ENCODE measurements at places on chromosomes 2 and 18.

DNA sequence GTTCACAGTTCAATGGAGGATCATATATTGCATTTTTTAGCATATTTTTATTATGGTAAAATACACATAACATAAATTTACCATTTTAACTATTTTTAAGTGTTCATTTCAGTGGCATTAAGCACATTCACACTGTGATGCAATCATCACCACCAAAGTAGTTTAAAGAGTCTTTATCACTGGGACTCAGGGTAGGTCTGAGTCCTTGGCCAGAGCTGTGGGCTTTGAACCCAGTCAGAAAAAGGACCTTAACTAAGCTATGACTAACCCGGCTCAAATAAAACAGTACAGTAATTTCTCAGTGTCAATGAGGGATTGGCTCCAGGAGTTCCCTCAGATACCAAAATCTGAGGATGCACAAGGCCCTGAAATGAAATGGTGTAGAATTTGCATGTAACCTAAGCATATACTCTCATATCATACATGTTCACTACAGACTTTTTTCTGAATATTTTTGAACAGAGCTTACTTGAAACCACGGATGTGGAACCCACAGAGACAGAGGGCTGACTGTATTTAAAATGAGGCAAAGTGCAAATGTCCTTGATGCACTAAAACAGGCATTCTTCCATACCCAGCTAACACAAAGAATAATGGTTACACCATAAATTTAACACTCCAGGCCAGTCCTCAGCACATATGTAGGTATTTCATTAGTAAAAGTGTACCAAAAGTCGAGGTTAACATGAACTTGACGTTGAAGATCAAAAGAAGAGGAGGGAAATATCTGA is 246.2 kb downstream of the LNPK start:
- DNase-seq = no peak

DNA sequence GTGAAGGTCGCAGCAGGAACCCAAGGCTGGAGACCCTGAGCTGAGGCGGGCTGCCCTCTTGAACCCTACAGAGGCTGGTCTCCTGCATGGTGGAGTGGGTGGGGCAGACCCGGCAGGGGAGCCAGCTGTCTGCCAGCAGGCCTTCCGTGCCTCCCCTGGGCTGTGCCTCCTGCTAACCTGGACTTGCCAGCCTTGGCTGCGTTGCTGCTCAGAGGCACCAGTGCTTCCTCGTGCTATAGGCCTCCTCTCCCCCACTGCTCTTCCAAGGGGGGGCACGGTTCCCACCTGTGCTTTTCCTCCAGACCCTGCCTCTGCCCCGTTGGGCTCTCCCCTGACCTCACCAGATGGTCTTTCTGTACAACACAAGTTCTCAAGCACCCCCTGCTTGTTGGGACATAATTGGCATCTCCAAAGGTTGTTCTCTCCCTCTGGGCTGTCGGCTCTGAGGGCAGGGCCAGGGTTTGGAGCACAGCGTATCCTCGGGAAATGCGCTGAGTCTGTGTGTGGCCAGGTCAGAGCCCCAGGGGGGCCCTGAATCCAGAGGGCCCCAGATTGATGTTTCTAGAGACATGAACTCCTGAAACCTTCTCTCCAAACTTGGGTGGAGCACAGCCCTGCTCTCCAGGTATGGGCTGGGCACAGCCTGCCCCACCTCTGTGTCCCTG is 6.7 kb downstream of the ARHGEF4 start:
- no peak for DNase-seq

- DNase-seq = no peak
Measured at GRCh38 chr2:234110219-234110618, 59.7 kb downstream of the SPP2 start.

DNA sequence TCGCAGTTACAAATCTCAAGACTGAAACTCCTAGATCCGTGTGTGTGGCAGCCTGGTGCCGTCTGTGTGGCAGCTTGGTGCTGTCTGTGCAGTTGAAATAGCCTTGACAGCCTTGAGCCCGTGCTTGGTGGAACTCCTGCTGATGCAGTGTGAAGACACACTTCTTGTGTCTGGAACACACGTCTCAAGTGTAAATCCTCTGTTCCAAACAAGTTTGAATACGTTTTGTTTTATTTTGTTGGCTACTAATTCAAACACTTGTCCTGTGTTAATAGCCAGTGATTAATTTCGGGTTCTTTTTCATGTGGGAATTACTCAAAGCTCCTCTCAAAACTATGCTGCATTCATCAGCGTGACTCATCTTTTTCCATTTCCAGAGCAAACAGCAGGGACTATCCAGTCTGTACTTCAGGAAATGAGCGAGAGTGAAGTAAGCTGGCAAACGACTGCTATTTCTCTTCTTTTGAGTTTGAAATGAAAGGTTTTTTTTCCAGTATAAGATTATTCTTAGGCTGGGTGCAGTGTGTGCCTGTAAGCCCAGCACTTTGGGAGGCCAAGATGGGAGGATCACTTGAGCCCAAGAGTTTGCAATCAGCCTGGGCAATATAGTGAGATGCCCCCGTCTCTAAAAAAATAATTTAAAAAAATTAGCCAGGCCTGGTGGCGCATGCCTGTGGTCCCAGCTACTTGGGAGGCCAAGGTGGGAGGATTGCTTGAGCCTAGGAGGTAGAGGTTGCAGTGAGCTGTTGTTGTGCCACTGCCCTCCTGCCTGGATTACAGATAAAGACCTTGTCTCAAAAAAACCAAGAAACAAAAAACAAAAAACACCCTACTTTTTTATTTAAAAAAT is 152.9 kb downstream of the SPP2 start:
- no peak for DNase-seq

- no peak for DNase-seq
Measured at GRCh38 chr18:49178321-49178720, 227.6 kb upstream of the SMAD7 start.

DNA sequence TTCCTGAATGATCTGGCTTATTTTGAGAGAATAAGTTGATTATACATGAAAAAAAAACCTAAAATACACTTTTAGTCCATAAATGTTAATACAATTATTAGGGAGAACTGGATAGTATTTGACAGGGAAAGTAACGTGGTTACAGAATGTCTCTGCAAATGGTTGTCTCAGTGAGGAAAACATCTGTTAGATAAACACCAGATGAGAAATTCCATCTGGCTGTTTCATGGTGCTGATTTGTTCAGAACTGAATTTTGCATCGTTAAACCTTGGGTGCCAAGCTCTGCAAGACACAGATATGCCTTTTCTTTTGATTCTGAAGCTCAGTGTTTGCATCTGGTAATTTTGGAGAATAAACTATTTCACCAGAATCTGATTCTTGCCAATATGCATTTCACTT is 90.4 kb downstream of the SCN3A start:
- DNase-seq = no peak

GRCh38 chr2:157460384-157460837 is 16.5 kb upstream of the CYTIP start:
- DNase-seq = no peak

All from inflammatory macrophage (primary cell).